Epithelial cell of proximal tubule (primary cell): ENCODE measurements at places on chromosomes 3 and 15. TPM values are rescaled to one million over a fixed set of nuclear protein-coding genes. Genes with fewer than 3 reads are reported as not detected.

GNAI2 gene
- 263 and 264 TPM in 2 replicates for total RNA-seq

CDHR4 gene
- not detected in 2 replicates for total RNA-seq

PAQR5 gene
- total RNA-seq, result 9.5 and 10.1 TPM in 2 replicates

- DNase-seq, result no peak
These were observed 8.4 kb downstream of the ACP3 start for GRCh38 chr3:132325634-132326033.

GABRG3 gene
- 0.06 TPM in 1 of 2 replicates, not detected in the other for total RNA-seq

DNA sequence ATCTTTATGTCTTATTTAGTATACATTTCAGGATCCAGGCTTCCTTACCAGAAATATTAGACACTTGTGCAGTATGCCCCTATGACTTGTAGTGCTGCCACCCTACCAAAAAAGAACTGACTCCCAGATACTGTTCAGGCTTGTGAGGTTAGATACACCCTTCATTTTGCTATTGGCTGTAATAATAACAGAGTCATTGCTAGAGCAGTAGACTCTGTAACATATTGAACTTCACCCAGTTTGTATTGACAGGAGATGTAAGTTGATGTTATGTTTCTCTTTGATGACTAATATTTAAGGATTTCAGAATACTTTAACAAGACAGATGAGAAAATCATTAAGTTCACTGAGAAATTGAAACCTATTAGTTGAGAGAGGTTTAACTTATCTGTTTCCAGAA, 32.9 kb downstream of the RNF111 start:
- no peak for DNase-seq

DNA sequence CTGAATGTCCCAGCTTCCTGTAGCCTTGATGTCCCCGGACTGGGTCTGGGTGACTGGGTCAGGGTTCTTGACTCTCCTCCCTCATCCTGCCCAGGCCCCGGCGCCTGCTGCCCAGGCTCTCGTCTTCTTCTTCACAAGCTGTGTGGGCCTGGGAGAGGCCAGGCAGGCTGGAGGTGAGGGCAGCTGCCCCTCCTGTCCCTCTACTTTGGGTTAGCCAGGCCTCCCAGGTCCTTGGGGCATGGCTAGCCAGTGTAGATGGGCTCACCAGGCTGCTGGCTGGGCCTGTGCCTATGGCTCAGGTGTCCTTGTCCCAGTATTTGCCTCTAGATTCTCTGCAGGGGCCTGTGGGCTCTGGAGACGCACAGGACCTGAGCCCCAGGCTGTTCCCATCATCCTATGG, 31.8 kb downstream of the TKT start:
- DNase-seq, result no peak

LRRC57 gene
- 14.7 and 20.3 TPM in 2 replicates for total RNA-seq

HACD3 gene
- 127 and 157 TPM in 2 replicates for total RNA-seq

EBLN2 gene
- 1.1 and 1.7 TPM in 2 replicates for total RNA-seq

- DNase-seq, result no peak
These were observed 72.7 kb downstream of the TJP1 start for GRCh38 chr15:29749365-29750086.

DNA sequence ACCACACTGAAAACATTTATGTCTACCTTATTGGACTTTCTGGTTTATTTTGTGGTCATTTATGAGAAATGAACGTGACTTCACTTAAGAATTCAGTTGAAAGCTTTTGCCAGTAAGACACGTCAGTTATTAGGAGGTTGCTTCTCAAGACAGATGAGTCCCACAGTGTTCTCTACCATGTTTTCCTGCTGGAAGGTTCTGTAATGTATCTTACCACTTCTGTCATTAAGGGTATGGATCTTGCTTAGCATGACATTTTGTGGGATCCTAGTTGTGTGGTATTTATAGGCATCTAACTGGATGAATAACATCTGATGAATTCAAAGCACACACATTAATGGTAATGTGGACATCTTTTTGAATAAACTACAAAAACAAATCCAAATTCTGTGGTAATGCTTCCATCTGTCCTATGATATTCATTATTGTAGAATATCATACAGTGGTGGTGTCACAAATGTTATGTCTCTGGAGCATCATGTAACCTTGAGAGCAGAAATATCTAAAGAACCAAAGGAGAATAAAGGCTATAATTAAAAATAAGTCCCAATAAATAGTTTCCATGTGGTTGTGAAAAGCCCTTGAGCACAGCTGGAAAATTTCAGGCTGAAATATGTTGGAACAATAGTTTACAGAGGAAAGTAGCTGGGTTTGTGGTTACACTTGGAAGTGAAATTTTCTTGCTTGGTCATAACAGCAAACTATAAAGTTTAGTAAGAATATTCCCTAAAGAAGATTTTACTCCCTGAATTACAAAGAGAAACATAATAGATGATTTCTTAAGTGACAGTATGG, 61.5 kb downstream of the C3orf38 start:
- DNase-seq, result no peak

- no peak for DNase-seq
These were observed 36.3 kb upstream of the FBXL22 start for GRCh38 chr15:63560741-63561448.

NSUN3 gene
- 5.4 and 7.0 TPM in 2 replicates for total RNA-seq

TMEM40 gene
- total RNA-seq, result 3.0 and 11.8 TPM in 2 replicates

GRCh38 chr3:194617827-194618226, 15.4 kb downstream of the TMEM44 start:
- no peak for DNase-seq

GRCh38 chr3:183226333-183226890, 26.6 kb upstream of the B3GNT5 start:
- DNase-seq, result no peak
